Common myeloid progenitor, CD34-positive (primary cell): ENCODE measurements at places on chromosomes 16 and 17.

DNA sequence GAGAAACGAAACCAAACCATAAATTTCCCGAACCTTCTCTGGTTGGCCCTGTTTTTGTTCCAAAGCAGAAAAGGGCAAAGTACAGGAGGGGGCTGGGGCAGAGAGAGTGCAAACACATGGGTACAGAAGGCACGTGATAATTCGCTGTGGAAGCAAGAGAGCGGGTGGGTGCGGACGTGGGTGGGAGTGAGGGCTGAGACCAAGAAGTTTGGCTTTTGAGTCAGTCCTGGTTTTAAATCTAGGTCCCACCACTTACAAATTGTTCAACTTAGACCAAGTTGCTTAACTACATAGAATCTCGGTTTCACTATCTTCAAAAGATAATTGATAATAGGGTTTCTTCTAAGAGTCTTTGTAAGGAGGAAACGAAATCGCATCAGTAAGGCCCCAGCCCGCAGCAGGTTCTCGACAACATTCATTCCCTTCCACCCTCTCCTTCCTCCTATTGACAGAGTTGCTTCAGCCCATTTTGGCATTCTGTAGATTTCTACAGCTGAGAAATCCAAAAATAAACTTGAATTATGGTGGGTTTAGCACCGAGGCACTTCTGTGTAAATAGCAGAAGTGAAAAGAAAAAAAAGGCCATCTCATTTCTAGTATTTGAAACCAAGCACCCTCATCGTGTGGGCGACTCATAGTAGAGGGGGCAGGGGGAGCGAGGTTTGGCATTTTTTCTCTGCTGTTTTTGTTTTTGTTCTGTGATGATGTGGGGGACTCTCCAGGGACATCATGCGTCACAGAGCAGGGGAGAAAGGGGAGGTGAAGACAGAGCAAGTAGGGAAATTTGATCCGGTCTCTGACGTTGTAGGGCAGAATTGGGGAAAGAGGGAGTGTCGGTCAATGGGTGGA, 33.6 kb upstream of the CCR7 start:
- DNase-seq = peak; percentile 69

DNA sequence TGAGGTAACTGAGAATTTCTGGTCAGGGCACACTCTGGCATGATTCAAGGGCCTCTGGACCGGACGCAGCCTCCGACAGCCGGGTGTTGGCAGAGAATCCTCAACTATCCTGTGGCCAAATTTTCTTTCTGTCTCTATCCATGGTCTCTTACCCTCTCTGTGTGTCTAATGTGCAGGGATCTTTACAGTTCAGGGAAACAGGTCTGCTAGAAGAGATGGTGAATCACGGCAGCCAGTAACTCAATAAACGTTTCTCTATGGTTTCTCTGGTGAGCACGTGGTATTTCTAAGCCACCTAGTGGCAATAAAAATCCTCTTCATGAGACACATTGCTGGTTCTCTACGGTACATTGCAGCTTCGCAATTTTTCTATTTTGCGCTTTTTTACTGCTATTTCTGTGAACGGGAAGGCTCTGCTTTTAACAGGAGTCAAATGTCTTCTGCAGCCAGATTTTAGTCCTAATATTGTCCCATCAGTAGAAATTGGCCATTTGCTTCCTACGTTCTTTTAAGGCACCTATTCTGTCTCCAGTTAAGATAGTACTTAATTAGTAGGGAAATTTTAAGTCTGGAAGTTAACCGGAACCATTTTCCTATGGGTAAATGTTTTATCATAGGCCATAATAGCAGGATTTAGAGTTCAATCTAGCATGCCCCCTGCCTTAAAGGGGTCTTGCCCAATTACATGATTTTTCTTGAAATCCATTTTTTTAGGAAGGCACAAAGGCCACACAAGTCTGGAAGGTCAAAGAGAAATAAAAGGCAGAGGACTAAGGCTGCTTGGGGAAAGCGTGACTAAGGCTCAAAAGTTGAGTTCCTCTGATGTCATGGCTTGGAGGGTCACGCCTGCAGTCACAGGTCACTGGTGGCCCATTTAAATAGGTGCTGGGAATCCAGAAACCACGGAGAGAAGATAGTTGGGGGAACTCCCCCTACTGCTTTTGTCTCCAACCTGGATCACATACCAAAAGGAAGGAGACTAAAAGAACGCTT, 31.5 kb downstream of the QPRT start:
- DNase-seq = peak; percentile 85

DNA sequence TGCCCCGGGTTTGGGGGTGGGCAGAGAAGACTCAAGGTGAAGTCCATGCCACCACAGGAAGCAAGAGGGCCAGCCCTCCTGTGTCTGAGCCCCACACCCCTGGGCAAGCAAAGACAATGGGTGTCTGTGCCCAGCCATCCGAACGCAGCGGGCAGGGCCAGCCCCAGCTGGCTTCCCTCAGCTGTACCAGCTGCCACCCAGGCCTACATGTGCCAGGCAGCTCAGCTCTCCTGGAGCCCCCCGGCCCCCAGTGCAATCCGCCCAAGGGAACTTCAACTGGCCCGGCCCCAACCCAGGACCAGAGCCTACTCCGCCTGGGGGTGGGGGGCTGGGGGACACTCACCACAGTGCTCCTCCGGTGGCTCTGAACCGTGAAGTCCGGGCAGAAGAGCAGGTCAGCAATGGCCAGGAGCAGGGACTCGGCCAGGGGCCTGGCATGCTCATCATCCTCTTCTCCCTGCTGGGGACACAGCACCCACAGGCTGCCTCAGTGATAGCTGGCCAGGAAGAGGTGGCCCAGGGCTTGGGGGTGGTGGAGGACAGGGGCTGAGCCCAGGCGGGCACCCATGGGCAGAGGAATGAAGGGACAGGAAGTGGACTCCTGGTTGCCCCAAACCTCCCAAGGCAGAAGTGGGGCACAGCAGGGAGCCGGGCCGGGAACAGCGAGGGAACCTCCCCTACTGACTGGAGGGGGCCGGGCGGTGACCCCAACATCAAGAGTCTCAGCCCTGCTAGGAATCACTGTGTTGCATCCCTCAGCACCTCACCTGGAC, 9.8 kb downstream of the HID1 start:
- DNase-seq = no peak

DNA sequence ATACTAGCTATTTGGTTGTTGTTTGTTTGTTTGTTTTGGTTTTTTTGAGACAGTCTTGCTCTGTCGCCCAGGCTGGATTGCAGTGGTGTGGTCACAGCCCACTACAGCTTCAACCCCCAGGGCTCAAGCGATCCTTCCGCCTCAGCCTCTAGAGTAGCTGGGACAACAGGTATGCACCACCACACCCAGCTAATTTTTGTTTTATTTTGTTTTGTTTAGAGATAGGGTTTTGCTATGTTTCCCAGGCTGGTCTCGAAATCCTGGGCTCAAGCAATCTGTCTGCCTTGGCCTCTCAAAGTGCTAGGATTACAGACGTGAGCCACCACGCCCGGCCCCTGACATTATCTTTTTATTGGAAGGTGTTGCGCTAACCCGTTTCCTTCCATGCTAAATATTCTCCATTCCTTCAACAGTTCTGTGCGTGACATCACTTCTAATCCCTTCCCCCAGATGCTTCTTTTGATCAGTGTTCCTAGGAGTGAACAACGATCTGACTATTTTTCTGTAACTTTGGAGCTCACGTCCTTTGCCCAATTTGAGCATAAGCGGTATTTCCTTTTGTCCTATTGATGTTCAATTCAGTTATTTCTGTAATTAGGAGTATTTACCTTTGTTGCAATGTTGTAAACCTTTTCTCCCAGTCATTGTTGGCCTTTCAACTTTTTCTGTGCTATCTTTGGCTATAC, 30.2 kb upstream of the EMP2 start:
- no peak for DNase-seq

- DNase-seq = peak; percentile 81
These were observed 16.4 kb upstream of the SEC14L1 start for GRCh38 chr17:77124192-77124889.

DNA sequence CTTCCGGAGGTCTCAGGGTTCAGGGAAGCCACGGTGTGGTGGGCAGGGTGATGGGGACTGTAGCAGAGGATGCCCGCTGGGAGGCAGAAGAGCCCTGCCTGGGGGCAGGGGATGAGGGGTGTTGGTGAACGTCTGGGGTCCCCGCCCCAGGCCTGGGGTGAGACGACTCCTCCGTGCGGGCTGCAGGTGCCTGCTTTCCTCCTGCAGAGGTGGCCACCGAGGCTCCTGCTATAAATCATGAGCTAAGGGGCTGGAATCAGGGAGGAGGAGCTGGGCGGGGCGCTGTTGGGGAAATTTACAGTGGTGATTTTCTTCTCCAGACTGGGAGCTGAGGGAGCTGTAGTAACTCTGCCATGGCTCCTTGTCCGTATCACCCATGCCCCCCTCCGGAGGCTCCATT, 167.0 kb downstream of the MRM1 start:
- no peak for DNase-seq

GRCh38 chr17:19248151-19248927, 11.2 kb downstream of the EPN2 start:
- peak; percentile 68 for DNase-seq

DNA sequence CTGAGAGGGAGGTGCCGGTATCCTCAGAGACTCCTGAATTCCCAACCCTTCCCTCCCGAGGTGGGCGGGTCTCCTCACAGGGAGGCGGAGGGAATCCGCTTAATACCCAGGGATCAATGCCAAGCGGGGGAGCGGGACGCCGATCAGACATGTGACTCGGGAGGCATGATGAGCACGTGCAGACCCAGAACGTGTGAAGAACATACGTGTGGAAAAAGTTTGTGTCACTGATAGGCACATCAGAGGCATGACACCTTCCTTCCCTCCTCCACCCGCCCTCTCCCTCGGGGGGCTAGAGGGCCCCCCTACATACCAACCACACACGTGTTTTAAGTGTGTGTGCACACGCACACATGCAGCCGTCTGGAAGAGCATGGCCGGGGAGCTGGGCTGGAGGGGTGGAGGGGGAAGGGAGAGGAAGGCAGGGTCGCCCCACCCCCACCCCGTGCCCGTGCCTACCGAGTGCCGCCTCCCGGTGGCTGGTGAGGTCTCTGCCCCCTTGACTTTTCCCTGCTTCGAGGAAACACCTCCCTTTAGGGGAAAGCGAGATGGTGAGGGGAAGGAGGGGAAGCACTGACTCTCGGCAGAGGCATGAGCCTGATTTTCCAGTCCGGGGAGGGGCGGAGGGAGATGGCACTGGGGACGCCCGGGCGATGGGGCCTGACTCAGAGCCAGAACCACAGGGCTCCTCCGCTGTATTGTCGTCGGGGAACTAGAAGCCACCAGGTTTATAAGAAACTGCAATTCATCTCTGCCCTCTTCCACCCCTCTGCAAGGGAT, 12.1 kb upstream of the TBX21 start:
- peak; percentile 91 for DNase-seq

DNA sequence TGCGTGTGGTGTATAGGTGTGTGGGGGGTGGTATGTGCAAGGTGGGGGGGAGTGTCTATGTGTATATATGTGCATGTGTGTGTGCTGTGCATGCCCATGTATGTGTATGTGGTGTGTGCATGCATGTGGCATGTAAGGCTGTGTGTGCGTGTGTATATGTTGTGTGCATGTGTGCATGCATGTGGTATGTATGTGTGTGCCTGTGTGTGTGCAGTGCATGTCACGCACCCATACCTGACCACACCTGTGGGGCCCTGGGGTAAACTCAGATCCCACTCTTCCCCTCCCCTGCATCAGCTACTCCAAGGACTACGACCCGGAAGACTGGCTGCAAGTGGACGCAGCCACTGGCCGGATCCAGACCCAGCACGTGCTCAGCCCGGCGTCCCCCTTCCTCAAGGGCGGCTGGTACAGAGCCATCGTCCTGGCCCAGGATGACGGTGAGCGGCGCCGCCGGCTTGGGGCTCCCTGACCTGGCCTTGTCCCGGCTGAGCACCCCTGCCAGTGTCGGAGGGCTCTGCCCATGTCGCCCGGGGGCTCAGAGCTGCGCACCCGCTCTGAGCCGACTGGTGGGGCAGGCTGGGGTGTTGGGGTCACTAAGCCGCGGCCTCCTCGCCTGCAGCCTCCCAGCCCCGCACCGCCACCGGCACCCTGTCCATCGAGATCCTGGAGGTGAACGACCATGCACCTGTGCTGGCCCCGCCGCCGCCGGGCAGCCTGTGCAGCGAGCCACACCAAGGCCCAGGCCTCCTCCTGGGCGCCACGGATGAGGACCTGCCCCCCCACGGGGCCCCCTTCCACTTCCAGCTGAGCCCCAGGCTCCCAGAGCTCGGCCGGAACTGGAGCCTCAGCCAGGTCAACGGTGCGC, 9.1 kb downstream of the SLC22A31 start:
- no peak for DNase-seq

DNA sequence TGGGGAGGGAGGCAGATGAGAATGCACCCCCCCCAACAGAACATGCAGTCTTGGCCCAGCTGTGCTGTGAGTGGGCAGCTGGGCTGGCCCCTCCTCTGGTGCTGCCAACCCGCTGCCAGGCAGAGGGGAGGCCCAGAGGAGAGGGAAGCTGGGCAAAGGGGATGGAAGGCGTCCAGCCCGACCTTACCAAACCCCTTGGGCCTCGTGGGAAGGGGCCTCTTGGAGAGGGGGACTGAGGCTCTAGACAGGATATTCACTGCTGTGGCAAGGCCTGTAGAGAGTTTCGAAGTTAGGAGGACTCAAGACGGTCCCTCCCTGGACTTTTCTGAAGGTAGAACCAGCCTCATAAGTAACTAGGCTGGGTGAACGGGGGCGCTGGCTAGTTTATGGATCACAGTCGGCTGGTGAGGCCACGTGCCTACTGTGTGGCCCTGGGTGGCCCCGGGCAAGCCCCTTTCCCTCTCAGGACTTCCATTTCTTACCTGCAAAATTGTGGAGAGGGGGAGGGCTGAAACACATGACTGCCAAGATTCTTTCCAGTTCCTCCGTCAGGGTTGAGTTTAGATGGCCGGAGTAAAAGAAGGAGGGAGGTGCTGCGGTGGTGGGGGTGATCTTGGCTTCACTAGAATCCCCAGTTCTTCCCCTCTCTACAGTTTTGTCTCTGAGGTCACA, 857 bp upstream of the STAT5A start:
- DNase-seq = peak; percentile 48

- peak; percentile 55 for DNase-seq
These were observed 21.7 kb upstream of the UBTF start for GRCh38 chr17:44241106-44241624.

DNA sequence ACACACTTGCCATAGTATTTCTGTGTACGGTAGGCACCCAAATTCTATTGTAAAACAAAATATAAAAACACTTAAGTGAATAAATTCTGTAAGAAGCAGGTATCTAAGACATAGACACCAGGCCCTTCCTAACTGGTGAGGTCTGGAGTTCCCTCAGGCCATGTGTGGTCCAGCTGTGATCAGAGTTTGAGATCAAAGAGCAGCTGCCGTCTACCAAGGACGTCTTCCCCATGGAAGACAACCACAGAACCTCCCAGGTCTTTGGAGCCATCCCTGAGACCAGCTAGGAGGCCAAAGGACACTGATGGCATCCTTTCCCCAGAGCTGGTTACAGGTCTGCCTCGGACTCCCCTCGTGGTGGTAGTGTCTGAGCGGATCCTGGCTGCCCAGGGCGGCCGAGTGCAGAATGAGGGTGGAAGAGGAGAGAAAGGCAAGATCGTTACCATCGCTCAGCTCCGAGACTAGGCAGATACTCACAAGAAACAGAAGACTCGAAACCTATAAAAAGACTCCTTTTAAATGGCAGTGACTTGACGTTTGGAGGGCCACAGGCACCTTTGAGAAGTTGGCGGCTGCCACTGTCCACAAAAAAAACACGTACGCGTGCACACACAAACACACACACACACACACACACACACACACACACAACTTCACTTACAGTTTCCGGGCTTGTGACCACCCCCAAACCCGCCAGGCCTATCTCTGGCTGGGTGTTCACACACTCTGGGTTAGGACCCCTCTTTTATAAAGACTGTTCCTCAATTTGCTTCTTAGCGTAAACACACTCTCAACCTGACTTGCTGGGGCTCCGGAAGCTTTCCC, 7.5 kb downstream of the TIMP2 start:
- DNase-seq = peak; percentile 84

- no peak for DNase-seq
These were observed 120.4 kb upstream of the LHX1 start for GRCh38 chr17:36816907-36817288.
